Hematopoietic multipotent progenitor cell treated with erythropoietin and hydrocortisone succinate and interleukin-3 and kit ligand, for 6 days (in vitro differentiated cells): ENCODE measurements at places on chromosomes 1 and 21.

DNA sequence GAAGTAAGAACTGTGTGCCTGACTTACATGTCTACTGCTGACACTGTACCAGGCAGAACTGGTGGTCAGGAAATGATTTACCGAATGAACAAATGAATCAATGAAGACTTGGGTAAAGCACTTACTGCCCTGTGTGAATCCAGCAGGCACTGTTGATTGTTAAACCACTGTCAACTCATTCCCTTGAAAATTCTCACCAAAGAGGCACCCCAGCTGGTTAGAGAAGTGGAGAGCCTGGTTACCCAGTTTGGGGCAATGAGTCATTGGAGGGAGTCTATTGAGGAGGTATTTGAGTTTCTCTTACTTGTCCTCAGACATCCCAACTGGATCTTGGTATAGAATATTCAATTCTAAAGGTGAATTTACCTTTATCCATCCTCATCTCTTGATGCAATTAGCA lies 34.2 kb downstream of the JUN start:
- no peak for DNase-seq

- DNase-seq: no peak
These were observed 19.5 kb downstream of the RHOU start for GRCh38 chr1:228754646-228755268.

DNA sequence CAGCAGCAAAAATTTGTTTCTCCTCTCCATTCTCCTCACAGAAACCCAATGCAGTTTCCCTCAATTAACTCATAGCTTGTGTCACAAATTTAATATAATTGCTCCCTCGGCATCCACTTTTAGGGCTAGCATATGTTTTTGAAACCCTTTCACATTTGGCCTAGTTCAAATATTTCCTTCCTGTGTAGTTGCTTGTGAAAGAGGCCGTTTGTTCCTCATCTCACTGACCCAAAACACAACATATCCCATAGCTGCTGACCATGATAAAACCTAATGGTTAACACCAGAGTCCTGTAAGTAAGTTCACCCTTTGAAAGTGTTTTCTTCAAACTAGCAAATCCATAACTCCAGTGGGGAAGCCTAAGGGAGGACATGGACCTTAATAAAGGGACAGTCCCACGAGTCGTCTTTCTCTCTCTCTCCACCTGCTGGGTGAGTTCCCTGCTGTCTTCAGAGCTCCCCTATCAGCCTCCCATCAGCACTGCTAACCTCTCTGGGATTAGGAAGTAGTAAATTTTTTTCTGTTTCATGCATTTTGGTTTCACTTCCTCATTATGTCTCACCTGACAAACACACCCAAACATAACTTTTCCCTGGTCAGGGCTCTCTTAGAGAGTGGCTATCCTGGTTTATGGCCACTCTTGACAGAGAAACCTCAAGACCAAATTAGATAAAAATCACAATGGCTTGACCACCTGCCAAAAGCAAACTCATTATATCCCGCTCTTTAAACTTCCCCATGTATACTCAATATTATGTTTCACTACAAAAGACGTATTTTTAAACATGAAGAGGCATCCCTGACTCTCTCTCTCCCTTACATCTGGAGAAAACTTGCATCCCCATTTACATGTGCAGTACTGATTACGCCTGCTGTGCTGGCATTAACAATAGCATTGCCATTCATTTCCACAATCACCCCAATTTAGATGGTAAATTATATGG lies 177.7 kb upstream of the HP1BP3 start:
- peak; percentile 38 for DNase-seq

DNA sequence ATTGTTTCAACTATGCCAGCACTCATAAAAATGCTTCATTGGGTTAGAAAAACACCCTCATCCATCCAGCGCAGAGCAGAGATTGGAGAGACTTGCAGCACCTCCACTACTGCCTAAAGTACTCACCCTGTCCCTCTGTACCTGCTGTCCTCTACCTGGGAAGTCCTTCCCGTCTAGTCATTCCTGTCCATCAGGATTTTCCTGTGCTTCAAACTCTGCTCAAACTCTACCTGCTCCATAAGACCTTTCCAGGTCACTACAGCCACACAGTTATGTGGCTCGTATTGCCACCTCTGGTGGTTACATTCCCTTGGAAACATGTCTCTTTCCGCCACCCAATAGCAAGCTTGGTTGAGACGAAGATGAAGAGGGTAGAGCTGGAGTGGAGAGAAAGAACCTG lies 7.2 kb downstream of the OVGP1 start:
- DNase-seq: no peak

- DNase-seq: peak; percentile 25
These were observed 190.2 kb downstream of the RASAL2 start for GRCh38 chr1:178284058-178284457.

DNA sequence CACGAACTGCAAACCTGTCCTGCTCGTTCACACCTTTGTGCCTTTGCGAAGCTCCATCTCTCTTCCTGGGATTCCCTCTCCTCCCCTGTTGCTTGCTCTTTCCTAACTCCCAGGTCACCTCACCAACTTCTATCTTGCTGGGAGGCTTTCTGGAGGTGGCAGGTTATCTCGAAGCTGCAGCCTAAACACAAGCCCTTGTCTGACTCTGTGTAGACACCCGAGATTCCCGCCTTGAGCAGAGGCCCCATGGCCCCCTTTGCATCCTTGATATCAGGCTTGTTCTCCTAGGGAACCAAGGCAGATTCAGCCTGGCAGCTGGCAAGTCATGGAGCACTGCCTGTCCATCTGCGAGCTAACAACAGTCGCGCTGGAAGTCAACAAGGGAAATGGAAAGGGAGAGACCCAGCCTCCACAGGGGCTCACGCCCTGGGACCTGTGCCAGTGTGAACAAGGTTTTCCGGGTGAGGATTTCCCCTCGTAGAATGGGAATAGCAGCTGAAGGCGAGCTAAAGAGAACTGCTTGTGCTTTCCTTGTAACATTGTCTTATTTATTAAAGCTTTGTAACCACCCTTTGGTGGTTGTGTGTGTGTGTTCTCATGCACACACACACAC lies 109.5 kb upstream of the JUN start:
- DNase-seq: no peak

- DNase-seq: no peak
These were observed 1012.4 kb downstream of the AMY1C start for GRCh38 chr1:104761961-104762570.

DNA sequence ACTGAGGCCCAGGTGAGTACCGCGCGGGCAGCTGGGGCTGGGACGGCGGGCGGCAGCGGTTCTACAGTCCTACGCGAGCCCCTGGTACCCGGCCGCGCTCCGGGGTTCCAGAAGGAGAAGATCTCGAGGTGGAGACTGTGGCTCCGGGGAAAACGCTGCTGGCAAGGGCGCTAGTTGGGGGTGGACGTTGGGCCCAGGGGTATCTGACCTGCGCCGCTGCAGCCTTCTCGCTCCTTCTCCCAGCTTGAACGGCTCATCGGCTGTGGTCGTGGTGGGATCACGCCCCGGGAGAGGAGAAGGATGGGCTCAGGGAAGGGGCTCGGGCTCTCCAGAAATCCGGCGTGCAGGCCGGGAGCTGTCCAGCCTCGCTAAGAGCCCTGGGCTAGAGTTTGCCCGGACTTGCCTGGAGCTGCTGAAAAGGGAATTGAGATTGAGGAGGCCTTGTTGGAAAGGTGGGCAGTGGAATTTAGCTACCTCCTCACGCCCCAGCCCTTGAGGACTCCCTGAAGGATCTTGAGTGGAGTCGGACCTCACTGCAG lies 1.1 kb upstream of the POU3F1 start:
- DNase-seq: no peak

GRCh38 chr1:39269349-39269748 lies 64.9 kb downstream of the MACF1 start:
- no peak for DNase-seq

GRCh38 chr1:92504291-92505014 lies 17.7 kb upstream of the GFI1 start:
- DNase-seq: no peak

DNA sequence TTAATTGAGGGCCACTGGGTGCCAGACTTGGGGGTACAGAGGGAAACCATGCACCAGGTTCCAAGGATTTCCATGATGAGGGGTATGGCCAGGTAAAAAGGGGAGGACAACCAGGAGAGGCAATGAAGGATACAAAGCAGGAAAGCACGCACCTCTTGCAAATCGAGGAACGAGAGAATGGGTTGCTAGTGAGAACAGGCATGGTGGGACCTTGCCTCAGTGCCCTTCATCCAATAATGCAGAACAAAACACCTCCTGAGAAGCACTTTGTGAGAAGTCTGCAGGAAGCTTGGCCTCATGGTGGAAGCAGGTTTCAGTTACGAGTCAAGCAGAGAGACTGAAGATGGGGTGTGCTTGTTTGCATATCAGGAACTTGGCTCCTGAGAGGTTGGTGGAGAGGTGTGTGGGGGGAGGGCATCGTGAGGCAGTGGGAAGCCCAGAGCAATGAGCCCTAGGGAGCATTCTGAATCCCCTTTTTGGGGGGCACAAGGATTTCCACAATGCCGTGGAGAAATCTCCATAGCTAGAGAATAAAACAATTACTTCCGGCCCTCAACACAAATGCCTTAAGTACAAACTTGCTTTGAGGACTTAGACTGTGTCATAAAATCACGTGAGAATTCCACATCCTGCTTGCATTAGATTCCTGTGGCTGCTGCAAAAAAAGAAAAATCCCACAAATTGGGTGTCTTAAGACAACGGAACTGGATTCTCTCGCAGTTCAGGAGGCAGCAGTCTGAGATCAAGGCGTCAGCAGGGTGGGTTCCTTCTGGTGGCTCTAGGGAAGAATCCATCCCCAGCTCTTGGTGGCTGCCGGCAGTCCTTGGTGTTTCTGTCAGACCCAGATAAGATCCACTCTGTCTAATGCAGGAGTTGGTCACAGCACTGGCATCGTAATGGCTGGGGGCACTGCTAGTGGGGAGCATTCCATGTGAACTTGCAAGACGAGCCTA lies 54.9 kb upstream of the BACE2 start:
- DNase-seq: peak; percentile 96

DNA sequence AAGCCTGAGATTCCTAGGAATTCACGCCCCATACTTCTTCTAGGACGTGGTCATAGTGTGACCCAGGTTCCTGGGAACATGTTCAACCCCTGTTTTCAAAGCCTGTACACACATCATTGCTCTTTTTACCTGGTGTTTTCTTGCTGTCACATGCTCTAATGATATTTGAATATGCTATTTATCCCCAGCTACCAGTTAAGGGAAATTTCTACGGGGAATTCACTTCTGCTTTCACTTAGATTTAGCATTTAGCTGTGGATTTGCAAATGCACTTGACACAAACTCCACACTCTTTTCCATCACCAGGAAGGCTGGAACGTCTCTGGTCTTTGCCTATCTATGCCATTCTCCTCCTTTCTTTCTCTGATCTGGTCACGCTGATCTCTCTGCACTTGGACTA lies 11.3 kb upstream of the SAMSN1 start:
- no peak for DNase-seq

DNA sequence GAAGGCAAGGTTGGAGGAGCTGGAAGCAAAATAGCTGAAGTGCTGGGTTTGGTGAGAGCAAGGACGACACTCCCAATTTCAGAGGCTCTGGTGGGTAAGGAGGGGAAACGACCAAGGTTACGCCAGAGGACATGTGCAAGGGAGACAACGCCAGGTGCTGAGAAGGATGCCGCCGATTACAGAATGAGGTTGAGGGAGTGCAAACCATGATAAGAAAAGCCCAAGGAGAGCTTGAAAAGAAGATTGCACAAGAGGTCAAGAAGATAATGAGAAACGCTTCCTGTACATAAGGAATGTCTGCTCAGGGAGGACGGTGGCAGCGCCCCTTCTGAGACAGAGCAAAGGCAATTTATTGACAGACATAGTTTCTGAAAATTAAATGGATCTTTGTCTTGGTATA lies 382.0 kb upstream of the PROX1 start:
- no peak for DNase-seq

- DNase-seq: no peak
These were observed 72.4 kb upstream of the TRAPPC10 start for GRCh38 chr21:43939443-43940328.

DNA sequence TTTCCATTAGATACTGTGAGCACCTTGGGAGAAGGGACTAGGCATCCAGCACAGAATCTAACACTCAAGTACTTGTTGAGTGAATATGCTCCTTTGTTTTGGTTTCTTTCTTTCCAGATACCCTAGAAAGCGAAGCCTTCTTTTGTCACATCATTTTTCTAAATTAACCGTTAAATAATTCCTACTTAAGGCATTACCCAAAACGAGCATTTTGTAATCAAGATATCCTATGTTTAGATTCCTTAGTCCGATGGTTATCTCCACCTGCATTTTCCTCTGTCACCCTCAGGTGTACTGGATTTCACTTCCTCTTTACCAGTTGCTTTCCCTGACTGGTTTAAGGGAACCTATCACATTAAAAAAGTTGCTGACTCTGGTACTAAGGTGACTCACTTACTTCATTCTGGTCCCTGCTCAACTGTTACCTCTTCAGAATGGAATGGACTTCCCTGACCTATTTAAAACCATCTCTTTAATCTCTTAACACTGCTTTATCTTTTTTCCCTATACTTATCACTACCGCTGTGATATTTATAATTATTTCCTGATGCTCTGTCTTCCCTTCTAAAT lies 3.2 kb downstream of the B3GALNT2 start:
- DNase-seq: no peak

- DNase-seq: no peak
These were observed 5.1 kb upstream of the LAMB3 start for GRCh38 chr1:209657140-209657879.

DNA sequence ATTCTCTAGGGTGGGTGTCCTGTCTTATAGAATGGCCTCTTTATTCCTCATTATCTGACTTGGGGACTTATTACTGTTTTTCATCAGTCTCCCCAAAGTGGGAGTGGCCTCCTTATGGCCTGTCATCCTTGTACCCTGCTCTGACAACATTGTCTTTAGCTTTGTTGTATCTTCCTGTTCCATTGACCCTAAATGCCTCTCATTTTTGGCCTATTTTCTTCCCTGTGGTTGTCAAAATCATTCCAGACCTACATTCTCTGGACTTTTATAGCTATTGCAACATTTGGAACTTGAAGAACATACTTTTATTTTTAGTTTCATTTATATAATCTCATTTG lies 9.7 kb downstream of the SFT2D2 start:
- no peak for DNase-seq
